AG04450 (cell line): ENCODE measurements at places on chromosomes 2 and 18.

- DNase-seq: no peak
Observed at GRCh38 chr2:9415516-9416169, 7.7 kb downstream of the ITGB1BP1 start.

DNA sequence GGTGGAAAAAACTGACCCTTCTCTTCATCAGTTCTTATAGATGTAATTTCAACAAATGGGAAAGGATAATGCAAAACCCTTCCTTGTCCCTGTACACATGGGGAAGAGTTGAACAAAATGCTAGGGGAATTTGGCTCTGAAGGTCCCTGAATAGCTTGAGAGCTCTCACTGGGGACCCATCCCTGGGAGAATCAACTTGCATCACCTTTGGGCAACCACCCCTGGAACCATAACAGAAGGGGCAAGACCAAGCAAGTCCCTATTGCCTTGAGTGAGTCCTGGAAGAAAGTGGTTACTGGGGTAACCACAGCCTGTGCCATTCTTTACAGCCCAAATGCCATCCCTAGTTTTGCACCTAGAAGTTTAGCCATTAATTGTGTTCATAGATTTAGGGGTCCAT is 52.2 kb upstream of the B3GNT2 start:
- no peak for DNase-seq

DNA sequence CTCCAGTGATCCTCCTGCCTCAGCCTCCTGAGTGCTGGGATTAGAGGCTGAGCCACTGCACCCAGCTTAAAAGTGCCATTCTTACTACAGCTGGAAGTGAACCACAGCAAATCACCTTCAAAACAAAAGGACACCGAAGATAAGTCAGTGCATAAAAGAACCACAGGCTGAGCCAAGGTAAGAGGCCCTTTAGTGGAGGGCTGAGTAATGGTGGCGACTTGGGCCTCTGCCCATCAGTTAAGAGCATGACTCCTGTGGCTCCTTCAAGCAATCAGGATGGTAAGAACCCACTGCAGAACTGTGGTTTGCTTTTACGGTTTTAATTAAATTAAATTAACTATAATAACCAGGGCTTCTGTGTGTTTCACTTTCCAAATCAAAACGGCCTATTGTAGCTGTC is 75.1 kb downstream of the CTAGE1 start:
- no peak for DNase-seq

DNA sequence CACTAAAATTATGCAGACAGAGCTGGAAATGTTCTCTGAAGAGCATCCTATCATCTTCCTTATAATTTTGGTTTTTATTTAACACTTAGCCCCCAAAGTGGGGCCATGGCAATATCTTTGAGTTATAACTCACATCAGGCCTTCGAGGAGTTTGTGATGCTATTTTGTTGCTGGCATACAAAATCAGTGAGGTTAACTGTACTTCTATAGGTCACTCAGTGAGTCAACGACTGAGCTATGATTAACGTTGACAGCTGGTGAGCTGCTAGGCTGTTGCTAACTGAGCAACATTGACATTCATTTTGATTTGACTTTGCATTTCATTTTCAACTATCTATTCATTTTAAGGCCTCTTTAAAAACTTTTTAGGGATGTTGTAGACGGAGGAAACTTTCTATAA is 50.0 kb downstream of the GPD2 start:
- DNase-seq: no peak

DNA sequence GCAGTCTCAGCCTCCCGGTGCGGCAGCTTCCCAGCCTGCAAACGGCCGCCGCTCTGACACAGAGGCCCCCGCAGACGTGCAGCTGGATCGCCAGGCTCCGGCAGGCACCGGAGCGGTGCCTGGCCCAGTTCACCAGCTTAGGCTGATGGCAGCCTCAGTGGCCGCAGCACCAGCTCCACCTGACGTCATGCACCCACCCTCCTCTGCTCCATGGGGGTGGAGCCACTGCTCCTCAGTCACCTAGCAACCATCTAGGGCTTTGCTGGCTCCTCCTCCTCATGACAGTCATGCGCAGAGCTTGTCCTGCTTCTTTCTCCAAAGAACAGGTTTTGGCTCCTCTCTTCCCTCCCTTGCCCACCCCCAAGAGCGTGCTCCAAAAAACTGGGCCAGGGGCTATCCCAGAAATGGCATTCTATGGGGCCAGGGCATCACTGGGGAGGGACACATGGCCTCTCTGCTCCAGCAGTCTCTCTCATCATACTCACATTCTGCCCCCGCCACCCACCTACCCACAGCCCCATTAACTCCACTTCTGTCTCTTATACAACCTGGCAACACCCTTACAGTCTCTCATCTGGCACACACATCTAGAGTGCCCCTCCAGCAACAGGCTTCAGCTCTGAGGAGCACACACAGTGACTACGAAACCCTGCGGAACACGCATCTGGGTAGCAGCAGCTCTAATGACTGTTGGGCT is 5.5 kb downstream of the DCTN1 start:
- DNase-seq: peak; percentile 24

DNA sequence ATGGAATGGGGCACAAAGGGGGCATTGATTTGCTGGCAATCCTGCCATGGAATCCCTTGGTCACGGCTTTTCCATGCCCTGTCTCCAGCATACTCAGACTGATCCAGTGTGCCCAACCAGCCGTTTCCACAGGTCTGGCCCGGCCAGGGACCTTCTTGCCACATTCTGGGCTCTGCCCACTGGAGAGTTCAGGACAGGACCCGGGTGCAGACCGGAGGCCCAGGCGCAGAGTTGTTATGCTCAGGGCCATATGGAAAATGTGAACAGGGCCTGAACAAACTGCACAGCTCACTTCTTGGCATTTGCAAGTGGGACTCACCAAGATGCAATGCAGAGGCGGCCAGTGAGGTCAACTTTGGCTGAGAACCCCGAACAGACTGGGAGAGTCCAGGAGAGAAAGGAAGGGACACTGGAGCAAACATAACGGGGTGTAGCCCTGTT is 15.6 kb upstream of the ASAP2 start:
- peak; percentile 82 for DNase-seq

DNA sequence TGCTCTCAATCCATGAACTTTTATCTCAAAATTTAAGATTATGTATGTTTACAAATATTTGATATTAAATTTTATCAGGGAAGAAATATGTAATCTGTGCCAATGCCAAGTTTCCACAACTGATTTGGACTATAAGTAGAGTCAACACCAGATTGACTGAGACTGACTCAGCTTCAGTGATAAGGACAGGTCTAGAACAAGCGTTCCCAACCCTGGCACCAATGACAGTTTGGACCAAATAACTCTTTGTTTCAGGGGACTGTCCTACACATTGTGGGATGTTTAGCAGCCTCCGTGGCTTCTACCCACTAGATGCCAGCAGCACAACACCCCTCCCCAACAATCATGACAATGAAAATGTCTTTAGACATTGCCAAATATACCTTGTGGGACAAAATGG is 165.3 kb downstream of the THADA start:
- no peak for DNase-seq

DNA sequence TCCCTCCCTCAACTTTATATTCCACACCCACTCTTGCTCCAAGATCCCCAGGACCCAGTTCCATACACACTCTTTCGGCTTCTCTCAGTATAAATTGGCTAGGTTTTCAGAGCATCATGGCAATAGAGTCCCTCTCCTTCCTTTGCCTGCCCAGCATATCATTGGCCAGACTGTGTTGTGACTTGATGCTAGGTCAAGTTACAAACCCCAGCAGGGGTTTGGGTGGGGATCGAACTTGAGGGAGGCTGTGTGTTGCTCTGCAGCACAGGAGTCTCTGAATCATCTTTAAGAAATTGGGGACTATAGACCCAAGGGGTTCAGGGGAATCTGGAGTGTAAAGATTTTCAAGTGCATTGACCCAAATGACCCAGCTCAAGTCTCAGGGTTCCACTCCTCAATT is 477.5 kb upstream of the MEIS1 start:
- no peak for DNase-seq

DNA sequence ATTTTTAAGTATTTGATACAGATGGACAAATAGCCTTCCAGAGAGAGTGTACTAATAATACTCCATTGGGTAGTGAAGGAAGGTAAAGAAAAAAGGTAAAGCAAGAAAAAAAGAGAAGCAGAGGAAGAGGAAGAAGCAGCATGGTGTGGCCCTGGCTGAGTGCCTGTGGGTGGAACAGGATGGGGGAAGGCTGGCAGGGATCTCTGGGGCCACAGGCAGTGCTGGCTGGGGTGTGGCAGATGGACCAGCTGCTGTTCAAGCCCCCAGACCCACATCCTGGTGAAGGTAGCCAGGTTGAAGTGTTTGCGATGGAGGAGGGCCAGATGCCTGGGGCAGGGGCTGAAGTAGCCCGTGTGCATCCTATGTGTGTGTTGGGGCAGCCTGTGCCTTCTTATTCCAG is 79.0 kb downstream of the DYSF start:
- DNase-seq: no peak

- DNase-seq: no peak
Observed at GRCh38 chr2:72979896-72980295, 62.6 kb downstream of the EMX1 start.

GRCh38 chr2:112152476-112153178 is 14.4 kb downstream of the FBLN7 start:
- DNase-seq: no peak

DNA sequence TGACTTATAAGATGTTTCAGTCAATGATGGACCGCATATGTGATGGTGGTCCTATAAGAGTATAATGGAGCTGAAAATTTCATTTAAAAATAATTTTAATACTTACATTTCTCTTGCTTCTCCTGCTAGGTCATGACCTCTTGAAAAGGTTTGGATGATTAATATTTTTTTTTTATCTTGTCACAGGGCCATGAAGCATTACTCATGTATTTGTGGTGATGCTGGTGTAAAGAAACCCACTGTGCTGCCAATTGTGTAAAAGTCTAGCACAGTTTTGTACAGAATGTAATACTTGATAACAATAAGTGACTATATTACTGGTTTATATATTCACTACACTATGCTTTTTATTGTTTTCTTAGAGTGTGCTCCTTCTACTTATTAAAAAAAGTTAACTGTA is 124.2 kb upstream of the CELF4 start:
- no peak for DNase-seq

- no peak for DNase-seq
Observed at GRCh38 chr2:183068561-183068960, 10.0 kb upstream of the DUSP19 start.

GRCh38 chr2:238865744-238866355 is 18.0 kb downstream of the TWIST2 start:
- no peak for DNase-seq

- DNase-seq: no peak
Observed at GRCh38 chr2:8264981-8265380, 416.9 kb upstream of the ID2 start.

- DNase-seq: no peak
Observed at GRCh38 chr2:98503481-98504105, 58.9 kb downstream of the INPP4A start.

GRCh38 chr2:5520463-5520972 is 171.7 kb upstream of the SOX11 start:
- peak; percentile 6 for DNase-seq

DNA sequence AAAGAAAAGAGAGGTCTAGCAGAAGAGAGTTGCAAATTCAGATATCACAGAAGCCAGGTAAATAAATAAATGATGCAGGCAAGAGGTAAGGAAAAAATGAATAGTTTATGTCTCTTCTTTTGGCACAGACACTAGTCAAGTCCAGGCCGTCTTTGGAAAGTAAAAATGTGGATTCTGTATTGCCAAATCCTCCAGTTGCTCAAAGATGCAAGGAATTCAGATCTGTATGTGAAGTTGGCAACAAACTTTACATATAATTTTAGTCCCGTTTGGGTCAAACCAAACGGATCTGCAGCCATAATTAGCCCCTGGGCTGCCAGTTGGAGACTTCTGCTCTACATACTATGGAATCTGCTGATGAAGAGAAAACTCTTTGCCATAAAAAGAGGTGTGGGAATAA is 200.5 kb upstream of the RND3 start:
- DNase-seq: no peak

DNA sequence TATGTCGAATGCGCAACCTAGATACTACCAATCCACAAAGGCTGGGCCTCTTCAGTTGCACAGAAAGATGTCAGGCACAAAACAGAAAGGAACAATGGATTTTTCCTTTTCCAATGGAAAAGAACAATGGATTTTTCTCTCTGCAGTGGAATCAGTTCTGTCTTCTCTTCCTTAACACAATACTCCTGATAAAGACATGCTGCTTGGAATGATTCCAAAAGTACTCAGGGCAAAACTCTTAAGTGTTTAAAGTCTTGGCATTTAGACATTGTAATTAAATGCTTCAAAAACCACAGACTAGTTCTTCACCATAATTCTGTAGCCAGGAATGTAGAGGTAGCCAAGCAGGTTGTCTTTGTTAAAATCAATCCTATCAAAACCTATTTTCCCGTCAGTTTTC is 46.7 kb upstream of the FLACC1 start:
- DNase-seq: no peak

GRCh38 chr18:32200766-32201165 is 10.9 kb downstream of the MEP1B start:
- no peak for DNase-seq

DNA sequence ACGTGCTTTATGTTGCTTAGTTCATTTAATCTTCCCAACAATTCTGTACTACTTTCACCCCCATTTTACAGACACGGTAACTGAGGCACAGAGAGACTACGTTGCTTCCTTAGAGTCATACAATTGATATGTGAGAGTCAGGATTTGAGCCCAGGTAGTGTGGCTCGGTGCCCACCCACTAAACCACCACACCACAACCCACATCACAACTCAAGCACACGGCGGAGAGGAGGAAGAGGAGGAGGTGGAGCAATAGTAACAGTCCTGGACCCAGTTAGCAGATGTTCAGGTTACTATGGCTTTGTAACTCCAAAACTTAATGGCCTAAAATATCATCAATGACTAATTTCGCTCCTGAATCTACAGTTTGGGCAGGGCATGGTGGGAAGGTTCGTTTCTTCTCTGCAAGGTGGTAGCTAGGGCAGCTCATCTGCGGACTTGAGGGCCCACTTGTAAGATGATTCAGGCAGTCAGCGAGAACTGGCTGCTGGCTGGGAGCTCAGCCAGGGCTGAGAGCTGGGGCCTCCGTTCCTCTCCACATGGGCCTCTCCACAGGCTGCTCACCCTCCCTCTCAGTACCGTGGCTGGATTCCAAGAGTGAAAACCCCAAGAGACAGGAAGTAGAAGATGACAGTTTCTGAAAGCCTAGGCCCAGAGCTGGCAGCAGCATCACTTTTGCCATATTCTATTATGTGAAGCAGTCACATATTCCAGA is 167.1 kb downstream of the ZFP36L2 start:
- peak; percentile 89 for DNase-seq

GRCh38 chr2:152766928-152767327 is 48.5 kb downstream of the ARL6IP6 start:
- peak; percentile 29 for DNase-seq

GRCh38 chr18:40485318-40485717 is 1469.7 kb upstream of the PIK3C3 start:
- DNase-seq: peak; percentile 20

- no peak for DNase-seq
Observed at GRCh38 chr18:50232419-50232818, 33.9 kb downstream of the CFAP53 start.

GRCh38 chr18:25834061-25834460 is 256.4 kb downstream of the SS18 start:
- DNase-seq: no peak

GRCh38 chr2:210366675-210367080 is 51.7 kb upstream of the MYL1 start:
- DNase-seq: no peak

- DNase-seq: no peak
Observed at GRCh38 chr2:233165895-233166661, 85.4 kb upstream of the ATG16L1 start.
